ENCODE measurements at places on chromosomes 12 and 14.

GRCh38 chr12:4356041-4356327, 23.5 kb downstream of the FGF23 start:
- peak; percentile 4 for DNase-seq

DNA sequence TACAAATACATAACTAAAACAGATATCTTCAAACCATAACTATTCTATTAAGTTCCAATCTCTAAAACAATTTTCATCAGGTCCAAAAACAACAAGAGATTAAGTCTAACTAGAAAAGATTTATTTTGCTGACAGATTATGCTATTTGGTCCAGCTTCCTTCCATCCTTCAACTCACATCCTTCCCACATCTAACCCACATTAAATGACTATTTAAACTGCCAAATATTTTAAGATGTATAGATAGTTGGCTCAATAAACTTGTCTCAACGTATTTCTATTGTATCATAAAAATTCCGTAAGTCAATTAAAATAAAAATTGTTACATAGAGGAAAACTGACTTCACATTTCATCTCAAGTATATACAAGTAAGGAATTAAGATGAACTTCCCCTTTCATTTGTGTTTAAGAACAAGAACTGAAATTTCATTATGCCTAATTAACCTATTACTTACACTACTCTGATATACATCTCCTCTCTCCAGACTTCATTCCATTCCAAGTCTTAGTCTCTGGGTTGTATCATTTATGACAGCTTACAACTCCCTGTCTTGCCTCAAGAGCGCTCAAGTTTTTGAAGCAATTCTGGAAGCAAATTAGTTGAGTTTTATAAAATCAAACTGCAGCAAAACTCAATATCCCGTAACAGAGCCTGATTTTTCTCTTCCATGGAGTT, 25.4 kb downstream of the PAWR start:
- DNase-seq: no peak

DNA sequence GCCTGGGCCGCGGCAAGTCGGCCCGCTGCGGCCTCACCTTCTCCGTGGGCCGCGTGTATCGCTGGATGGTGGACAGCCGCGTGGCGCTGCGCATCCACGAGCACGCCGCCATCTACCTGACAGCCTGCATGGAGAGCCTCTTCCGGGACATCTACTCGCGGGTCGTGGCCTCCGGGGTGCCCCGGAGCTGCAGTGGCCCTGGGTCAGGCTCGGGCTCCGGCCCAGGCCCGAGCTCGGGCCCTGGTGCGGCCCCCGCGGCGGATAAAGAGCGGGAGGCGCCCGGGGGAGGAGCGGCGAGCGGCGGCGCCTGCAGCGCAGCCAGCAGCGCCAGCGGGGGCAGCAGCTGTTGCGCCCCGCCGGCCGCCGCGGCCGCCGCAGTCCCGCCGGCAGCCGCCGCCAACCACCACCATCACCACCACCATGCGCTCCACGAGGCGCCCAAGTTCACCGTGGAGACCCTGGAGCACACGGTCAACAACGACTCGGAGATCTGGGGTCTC, 226.2 kb upstream of the CRY1 start:
- DNase-seq: peak; percentile 22

DNA sequence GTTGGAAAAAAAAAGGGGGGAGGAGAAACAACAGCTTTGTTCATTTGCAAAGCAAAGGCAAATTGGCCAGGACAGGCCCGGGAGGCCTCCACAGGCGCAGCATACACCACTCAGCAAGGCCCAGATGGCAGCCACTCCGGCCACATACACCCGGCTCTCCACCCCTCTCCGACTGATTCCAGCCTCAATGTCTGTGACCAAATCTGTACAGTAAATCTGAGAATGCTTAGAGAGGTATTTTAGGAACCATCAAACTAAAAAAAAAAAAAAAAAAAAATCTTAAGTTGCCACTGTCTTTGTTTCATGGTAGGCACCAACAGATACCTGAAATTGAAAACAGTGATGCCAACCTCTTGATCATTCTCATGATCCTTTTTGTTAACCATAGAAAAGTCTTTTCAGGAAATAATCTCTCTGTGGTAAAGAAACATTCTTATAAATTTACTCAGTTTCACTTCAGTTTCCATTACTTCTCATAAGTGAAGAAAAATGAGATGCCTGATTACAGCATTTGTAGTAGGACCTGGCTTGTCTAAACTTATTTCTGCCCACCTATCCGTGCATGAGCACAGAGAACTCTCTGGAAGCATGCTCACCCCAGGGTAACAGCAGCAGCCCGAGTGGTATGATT, 20.2 kb downstream of the VPS37B start:
- DNase-seq: peak; percentile 63

GRCh38 chr12:76299536-76300296, 48.5 kb downstream of the BBS10 start:
- DNase-seq: no peak

DNA sequence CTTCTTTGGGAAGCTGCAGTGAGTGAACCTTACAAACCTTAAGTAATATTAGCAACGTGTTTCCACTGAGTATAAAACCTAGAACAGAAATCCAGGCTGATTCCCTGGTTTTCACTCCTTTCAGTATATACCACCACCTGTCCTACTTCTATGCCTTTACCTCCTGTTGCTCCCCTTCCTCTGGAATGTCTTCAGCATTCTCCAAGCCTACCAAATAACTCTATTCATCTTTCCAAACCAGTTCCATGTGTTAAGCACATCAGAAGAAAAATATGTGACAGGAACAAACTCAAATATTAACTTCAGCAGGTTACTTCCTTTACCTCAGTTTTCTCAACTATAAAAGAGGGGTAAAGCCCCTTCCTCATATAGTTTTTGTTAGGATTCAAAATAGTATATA, 39.8 kb downstream of the LIMA1 start:
- DNase-seq: no peak

- no peak for DNase-seq
These were observed 6.6 kb upstream of the ABCD4 start for GRCh38 chr14:74309125-74310022.

DNA sequence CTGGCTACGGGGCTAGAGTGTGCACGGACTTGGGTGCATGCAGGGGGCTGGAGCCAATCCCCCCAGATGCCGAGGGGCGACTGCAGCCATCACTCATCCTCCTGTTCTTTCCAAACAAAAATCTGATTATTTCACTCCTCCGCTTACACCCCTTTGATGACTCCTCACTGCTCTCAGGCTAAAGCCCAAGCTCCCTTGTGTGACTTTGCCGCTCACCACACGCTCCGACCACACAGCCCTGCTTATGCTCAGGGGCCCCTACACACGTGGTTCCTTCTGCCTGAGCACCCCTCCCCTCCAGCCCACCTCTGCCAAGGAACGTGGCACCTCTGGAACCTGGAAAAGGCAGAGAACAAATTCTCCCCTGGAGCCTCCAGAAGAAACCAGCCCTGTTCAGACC, 13.7 kb downstream of the CHFR start:
- DNase-seq: no peak

- DNase-seq: no peak
These were observed 75.0 kb downstream of the ACADS start for GRCh38 chr12:120800665-120801064.
